Dorsolateral prefrontal cortex (tissue), 122 donors: ENCODE measurements at places on chromosomes 6 and 20.

DNA sequence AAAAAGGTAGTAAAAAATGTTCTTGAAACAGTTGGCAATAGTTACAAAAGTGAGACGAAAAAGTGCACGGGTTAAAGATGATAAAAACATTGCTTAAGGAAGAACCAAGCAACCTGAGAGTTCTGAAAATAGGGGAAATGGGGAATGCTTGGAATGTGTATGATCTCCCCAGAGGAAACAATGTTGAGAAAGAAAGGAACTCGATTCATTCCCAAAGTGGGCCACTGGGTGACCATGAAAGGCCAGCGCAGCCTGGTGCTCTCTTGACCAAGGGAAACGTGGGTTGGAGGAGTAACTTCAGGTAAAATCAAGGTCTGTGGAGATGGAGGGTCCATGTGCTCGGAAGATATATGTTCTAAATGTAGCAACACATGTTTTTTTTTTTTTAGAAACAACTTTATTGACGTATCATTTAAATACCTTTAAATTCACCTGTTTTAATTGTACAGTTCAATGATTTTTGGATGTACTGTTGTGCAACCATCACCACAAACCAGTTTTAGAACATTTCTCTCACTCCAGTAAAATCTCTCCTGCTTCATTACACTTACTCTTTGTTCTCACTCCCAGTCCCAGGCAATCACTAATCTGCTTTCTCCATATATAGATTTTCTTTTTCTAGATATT is 34.5 kb upstream of the CEP85L start:
- no peak for DNase-seq

- no peak for DNase-seq
Observed at GRCh38 chr20:34010405-34010931, 16.8 kb downstream of the RALY start.

GRCh38 chr6:136338486-136338885 is 48.8 kb upstream of the BCLAF1 start:
- DNase-seq: no peak

DNA sequence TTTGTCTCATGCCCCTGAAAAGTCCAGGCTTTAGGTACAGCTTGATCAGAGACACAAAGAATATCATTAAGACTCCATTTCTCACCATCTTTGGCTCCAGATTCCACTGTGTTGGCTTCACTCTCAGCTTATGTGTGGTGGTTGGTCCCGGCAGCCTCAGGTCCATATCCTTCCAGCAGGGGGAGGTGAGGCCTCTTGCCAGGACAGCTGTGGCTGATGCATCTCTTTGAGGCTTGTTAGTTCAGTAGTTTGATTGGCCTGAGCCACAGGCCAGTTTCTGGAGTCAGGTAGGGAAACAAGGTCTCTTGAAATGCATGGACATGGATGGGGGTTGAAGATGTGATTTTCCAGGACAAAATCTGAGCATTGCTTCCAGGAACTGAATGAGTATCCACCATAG is 62.4 kb downstream of the JAG1 start:
- no peak for DNase-seq

DNA sequence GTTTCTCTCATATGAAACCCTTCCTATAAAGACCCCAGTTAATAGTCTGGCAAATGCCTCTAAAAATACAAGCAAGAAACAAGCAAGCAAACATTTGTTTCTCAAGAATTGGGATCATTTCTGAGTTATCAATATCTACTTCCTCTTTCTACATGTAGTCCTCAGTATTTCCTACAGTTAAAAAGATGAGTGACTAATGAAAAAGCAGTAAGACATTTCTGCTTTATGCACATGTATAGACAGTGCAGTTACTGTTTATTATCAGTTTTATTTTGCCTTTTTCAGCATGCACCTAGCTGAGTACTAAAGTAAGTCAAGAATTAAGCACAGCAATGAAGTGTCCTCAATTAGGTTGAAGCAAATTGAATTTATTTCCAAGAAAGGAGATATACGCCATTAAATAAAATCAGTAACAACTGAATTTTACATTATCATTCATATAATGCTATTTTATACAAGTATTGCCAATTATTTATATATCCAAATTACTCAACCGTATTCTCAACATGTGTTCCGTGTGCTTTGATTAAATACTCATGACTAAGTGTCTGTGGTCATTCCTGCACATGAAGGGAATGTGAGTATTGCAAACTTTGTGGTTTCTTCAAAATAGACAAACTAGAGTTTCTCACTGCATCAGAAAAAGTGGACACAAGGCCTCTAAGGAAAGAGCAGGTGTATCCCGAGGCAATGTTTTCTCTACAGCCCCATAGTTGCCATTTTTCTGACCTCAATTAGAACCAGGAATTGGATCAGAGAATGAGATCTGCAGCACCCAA is 159.3 kb upstream of the MARCKS start:
- DNase-seq: no peak

DNA sequence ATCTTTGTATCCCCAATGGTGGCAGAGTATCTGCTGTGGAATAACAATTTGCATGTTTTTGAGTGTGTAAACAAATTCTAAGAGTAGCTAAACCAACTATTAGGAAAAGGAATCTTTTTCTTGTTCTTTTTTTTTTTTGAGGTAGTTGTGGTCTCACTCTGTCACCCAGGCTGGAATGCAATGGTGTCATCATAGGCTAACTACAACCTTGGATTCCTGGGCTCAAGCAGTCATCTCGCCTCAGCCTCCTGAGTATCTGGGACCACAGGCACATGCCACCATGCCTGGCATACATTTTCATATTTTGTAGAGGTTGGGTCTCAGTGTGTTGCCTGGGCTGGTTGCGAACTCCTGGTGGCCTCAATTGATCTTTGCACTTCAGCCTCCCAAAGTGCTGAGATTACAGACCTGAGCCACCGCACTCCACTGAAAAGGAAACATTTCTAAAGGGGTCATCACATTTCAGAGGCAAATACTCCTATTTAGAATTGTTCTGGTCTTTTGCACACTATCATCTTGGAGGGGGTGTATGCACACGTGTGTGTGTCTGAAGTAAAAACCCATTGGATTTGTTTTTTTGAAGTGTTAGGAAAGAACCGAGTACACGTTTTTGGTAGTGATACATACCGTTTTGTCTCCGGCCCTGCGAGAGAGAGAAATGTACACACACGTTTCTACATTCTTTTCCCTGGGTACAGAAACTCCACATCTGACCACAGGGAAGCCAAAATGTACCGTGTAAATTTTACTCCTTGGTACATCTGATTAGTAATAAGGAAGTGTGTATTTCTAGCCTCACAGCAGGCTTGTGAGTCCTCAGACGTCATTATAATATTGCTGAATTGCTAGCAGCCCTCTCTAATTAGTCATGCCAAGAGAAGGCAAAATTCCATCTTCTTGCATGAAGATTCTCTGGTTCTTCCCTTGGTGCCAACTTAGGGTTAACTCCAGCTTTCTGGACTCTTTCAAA is 183.6 kb downstream of the JARID2 start:
- no peak for DNase-seq

- no peak for DNase-seq
Observed at GRCh38 chr20:58233881-58234528, 5.6 kb upstream of the ANKRD60 start.

DNA sequence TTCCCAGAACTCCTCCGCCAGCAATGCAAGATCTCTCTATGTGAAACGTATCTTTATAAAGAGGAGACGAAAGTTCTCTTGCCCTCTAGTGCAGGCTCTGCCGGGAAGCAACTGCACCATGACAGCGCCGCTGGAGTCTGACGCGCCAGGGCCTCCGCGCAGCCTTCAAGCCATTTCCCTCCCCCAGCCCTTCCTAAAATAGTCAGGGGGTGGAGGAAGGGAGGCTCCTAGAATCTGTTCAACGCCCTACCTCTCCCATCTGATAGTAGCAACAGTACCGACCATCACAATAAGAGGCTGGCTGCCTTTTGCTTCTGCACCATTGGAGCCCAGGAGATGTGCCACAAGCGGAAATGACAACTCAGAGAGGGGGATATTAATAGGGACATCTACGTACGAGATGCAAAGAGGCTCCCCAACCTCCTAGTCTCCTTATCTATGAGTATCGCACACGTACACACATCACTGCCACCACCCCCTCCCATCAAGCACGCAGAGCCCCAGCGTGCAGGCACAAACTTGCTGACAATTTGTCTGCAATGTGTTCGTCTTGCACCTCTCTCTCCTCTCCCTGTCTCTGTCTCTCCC is 1.0 kb downstream of the SYNE1 start:
- DNase-seq: peak; percentile 68

DNA sequence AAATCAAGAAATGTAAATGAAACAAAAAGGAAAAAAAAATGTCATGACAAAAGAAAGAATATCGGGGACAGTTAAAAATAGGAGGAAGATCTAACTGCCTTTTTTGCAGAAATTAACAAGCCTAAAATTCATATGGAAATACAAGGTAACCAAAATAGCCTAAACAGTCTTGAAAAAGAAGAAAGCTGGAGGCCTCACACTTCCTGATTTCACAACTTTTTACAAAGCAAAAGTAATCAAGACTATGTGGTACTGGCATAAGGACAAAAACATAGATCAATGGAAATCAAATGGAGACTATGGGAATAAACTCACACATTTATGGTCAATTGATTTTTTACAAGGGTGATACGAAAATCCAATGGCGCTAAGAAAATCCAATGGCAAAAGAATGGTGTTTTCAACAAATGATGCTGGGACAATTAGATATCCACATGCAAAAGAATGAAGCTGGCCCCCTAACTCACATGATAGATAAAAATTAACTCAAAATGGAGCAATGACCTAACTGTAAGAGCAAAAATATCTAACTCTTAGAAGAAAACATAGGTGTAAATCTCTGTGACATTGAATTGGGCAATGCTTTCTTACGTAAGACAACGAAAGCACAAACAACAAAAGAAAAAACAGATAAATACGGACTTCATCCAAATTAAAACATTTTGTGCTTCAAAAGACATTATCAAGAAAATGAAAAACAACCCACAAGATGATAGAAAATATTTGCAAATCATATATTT is 24.5 kb downstream of the MAP3K5 start:
- DNase-seq: no peak

DNA sequence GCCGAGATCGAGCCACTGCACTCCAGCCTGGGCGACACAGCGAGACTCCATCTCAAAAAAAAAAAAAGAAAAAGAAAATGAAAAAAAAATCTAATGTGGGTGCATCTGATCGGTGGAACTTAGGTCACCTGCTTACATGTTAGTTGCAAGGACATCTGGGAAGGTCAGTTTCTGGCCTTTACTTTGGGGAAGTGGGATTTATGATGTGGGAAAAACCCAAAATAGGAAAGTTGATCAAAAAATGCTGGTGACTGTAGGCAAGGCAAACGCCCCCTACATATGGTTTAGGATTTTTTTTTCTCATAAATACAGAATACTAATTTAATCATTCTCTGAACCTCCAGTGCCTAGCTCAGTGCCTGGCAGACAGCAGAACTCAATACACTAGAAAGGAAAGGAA is 69.2 kb upstream of the PIM1 start:
- no peak for DNase-seq

DNA sequence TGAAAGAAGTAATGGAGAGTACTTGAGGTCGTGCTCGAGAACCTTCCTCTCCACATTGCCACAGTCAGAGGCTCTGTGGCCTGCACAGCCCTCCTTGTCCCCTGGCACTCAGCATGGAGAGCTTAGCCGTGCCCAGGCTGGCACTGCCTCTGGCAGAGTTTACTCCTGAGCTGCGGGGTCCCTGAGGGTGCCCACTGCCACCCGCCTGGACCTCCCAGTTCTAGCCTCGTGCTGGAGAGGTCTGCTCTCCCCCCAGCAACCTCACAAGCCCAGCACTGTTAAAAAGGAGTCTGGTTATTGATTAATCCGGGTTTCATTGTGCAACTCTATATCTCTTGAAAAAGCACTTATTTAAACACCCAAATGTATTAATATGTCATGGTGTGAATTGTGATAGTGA is 226.8 kb downstream of the TMEM242 start:
- DNase-seq: peak; percentile 33

DNA sequence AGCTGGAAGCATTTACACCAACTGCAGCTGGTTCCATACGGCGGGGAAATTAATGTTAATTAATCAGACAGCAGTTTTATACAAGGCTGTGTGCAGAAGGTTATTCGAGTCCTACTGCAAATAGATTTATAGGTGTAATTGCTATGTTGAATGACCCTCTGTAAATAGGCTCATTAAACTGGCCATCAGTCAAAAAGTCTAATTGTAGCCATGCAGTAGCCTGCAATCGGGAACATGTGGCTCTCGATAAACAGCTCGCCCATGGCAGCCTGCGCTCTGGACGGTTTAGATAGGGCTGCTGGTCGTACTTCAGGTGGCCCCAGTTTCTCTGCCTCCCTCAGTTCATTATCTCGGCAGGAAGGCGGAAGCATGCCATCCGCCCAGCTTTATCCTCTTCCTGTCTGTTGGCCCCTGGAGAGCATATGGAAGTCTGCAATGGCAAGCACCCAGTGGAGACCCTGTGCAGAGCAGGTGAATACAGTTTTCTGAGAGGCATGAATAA is 143.2 kb downstream of the MBOAT1 start:
- no peak for DNase-seq

DNA sequence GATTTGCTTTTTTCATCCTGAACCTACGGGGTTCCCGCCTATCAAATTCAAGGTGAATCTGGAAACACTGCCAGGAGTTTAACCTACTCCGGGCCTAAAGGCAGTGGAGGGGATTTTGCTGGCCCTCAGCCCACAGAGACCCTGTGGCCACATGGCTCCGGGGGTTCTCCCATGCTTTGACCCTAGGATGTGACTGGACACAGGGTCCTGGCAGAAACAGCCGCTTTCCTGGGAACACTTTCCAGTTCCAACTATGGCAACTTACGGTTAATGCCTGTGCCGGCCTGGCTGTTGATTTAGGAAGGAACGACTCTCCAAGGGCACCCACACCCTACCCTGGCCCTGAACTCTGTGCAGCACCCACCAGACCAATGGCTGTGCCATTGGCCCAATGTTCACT is 141.7 kb upstream of the RPS6KA2 start:
- no peak for DNase-seq
